Subcutaneous preadipocyte (primary cell): ENCODE measurements at places on chromosomes 1 and 21. TPM values are rescaled to one million over a fixed set of nuclear protein-coding genes. Genes with fewer than 3 reads are reported as not detected.

The S100A13 gene
- total RNA-seq = 75.7 and 148 TPM in 2 replicates

The LIPI gene
- total RNA-seq = not detected in 2 replicates

The CORT gene
- 0.37 and 0.78 TPM in 2 replicates for total RNA-seq

The CENPS gene
- 13.2 and 14.9 TPM in 2 replicates for total RNA-seq

The GBP1 gene
- 13.9 and 14.0 TPM in 2 replicates for total RNA-seq
